ENCODE measurements at places on chromosomes 6 and 20.

DNA sequence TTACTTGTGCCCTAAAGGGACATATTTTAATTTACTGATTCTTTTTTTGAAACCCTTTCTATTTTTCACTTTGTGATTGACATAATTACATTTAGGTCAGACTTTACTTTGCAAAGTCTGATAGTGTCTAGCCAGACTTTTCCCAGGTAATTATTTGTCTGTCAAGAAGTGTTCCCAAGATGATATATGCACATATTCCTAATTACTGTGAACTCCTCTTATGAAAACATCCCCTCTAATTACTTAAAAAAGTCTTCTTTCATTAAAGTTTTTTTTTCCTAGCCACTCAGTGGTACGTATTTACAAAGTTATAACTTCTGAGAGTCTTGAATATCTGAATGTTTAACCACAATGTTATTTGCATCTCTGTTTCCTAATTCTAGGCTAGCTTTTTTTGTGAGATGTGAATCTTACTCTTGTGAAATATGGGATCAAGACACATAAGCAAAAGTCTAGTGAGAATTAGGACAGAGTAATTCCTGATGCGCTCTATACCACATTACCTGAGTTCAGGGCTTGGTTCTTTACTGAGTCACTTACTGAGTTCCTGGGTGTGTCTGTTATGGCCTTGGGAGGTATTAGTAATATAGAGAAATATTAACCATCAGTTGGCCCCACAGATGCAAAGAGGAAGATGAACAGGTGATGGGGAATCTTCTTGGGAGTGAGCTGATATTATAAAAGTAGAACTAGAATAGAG is 27.9 kb downstream of the FAM83B start:
- no peak for DNase-seq

GRCh38 chr6:106085984-106086813 is at the start of gene PRDM1:
Gene PRDM1, plus strand, starts transcription at chr6:106086336. Its CDS starts 218 bp downstream, at chr6:106086554.
- peak; percentile 98 for DNase-seq

- no peak for DNase-seq
These were observed 697 bp upstream of the CEP43 start for GRCh38 chr6:166998256-166999144.

DNA sequence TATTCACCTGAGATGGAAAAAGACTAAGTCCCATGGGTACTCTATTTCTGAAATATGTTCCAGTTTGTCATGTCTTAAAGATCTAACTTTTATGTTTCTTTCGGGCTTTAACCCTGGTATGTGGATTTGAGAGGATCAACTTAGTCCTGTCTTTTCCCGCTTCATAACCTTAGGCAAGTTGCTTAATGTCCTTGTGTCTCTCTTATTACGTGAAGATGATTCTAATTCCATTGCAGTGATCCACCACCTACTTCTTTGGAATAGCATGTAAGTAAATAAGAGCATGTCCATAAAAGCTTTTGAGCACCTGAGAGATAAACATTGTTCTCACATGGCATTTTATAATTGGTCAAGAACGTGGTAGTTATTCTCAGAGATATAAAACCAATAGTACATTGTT is 23.0 kb downstream of the SPTLC3 start:
- no peak for DNase-seq

- DNase-seq = no peak
These were observed 32.5 kb downstream of the NT5E start for GRCh38 chr6:85482206-85482904.

DNA sequence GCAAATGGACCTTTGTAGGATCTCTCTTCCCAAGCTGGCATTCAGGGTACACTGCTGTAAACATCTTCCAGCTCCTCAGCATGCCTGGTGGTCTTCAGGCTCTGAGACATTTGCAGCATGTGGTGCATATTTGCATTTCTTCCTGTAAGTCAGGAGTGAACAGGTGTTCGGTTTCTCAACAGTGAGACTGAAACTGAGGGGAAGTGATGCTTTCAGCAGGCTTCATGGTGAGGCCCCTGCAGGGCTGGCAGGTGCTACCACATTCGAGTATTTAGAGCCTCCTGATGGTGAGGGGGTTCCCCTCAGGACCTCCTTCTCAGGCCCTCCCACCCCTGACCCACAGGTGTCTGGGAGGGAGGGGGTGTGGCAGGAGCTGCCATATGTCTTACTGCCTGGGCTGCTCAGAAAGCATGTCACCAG is 15.1 kb downstream of the MYBL2 start:
- DNase-seq = peak; percentile 99

DNA sequence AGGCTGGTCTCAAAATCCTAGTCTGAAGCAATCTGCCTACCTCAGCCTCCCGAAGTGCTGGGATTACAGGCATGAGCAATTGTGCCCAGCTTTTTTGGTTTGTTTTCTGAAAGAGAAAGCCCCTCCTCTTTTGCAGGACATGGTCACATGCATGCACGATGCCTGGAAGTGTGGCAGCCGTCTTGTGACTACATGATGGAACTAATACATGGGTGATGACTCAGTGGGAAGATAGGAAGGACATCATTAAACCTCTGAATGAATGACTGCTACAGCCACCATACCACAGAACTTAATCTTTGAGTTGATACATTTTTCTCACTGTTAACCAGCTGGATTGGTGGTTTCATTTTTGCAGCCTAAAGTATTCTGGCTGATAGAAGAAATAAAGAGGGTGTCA is 13.4 kb upstream of the CTNNBL1 start:
- DNase-seq = no peak

GRCh38 chr20:5395932-5396727 is 79.4 kb upstream of the PROKR2 start:
- DNase-seq = no peak

- peak; percentile 2 for DNase-seq
These were observed 468.0 kb downstream of the UTRN start for GRCh38 chr6:144753023-144753705.

DNA sequence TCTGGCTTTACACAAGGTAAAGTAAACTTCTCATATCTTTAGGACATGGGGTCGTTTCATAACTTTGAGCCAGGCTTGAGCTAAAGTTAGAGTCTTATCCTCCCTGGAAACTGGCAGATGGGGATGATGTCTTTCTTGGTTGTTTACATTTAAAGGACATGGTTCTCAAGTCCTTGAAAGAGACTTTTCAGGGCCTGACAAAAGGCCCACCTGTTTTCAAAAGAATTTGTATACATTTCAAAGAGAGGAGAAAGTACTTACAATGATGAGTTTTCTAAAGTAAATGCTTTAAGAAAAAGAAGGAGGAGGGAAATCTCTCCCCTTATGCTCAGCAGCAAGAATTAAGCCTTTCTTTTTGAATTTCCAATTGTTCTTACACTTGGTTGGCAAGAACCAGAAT is 45.7 kb upstream of the TINAG start:
- DNase-seq = no peak

GRCh38 chr6:43053545-43054205 is at the start of gene CUL7:
Gene CUL7, minus strand, starts transcription at chr6:43053851. Its CDS starts 1,063 bp downstream, at chr6:43052788.
- peak; percentile 89 for DNase-seq

GRCh38 chr6:134821928-134822864 is 127.7 kb downstream of the ALDH8A1 start:
- DNase-seq = no peak

DNA sequence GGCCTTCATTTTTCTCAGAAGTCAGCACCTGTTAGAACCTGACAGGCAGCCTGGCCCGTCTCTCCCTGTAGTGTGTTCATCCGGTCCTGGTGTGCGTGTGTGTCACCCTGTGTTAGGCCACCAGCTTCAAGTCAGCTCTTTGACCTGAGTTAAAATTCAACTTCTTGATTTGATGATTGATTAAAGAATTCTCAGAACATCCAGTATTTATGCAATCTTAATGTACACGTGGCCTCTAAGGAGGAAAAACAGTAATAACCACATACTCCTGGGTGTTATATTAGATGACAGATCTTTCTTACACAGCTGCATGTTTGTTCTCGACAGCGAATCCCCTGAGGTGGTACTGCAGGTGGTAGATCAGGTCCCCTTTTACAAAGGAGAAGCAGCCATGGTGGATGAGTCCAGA is 19.1 kb upstream of the TMEM217 start:
- no peak for DNase-seq

- DNase-seq = no peak
These were observed 14.4 kb upstream of the NKX2-4 start for GRCh38 chr20:21411725-21412124.

- no peak for DNase-seq
These were observed 1.1 kb downstream of the TULP1 start for GRCh38 chr6:35511562-35511941.

DNA sequence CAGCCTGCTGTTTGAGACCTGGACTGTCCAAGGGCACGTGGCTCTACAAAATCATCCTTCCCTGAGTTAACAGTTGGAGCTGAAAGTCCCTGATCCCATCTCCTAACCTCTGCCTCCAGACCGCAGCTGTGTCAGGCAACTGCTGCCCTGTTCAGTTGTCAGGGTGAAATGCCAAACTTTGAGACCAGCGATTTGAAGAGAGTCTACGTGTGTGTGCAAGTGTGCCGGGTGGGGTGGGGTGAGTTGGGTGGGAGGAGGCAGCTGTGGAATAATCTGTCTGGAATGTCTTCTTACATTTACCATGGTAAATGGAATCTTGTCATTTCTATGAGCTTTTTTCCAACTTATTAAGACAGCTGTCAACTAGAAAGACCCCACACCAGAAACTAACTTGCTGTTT is 81.0 kb upstream of the FAM8A1 start:
- DNase-seq = no peak

GRCh38 chr6:97473979-97474378 is 191.0 kb upstream of the MMS22L start:
- DNase-seq = peak; percentile 2

GRCh38 chr20:49894073-49894470 is 21.3 kb downstream of the SPATA2 start:
- no peak for DNase-seq

- DNase-seq = no peak
These were observed 7.2 kb downstream of the SAMD3 start for GRCh38 chr6:130215526-130215925.

DNA sequence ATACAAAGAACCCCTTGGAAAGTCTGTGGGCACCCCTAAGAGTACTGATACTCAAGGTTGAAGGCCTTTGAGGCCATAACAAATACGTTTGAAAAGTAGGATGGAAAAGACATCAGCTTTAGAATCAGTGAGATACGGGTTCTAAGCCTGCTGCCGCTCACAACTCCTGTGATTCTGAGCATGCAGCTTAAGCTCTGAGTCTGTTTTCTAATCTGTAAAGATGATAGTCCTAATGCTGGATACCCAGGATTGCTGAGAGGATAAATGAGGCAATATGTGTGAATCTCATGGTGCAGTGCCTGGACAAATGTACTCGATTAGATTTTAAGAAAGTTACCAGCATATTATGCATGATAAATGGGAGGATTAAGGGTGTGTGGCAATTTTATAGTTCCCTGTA is 321.0 kb upstream of the HSF2 start:
- DNase-seq = no peak

GRCh38 chr20:51022803-51023616 is at the start of gene KCNG1:
Gene KCNG1, minus strand, starts transcription at chr20:51023107. Its CDS starts 12,769 bp downstream, at chr20:51010338.
- DNase-seq = no peak

GRCh38 chr6:91167846-91168245 is 581.0 kb upstream of the MAP3K7 start:
- DNase-seq = no peak

- DNase-seq = no peak
These were observed 47.2 kb downstream of the FOXA2 start for GRCh38 chr20:22536956-22537756.

DNA sequence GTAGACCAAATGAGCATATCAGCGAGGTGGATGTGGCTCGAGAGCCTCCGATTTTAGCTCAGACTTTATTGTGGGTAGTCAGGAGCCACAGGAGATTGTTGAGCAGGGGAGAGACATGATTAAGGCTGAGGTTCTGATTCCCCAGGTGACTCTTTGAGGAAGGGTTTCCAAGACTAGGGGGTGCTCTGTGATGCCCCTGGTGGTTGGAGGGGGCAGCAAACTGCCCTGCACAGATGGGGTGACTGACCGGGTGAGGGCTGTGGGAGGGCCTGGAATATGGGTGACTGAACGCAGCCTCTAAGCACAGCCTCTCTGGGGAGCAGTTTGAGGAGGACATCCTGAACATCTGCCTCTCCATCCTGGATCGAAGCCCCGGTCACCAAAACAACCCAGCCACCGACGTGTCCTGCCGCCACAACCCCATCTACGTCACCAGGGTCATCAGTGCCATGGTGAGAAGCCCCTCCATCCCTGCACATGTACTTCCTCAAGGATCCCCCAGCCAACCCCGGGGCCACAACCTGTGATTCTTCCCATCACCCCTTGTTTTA is 17.0 kb downstream of the TGM6 start:
- DNase-seq = no peak

- DNase-seq = no peak
These were observed 11.6 kb downstream of the TMEM200A start for GRCh38 chr6:130377371-130377770.

DNA sequence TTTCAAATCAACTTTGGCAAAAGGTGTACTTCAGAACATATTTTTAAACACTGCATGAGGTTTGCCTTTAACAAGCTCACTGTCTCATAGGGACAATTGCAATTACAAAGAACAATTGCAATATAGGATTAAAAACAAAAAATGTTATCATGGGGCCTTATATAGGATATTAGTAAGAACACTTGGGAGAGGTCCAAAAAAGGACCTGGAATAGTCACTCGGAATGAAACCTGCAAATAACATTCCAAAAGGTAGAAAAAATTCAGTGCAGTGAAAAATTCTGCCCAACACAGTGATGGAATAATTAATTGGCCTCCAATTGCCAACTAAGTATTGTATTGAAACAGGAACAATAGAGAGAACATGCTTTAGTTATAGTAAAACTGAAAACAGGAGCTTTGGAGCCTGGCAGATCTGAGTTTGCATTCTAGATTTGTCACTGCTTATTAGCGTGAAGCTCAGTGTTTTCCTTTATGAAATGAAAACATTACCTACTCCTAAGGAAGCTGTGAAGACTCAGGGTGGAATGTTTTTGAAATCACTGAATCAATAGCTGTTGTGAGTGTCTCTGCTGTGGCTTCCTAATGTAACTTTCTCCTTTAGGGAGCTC is 172.6 kb upstream of the BMP5 start:
- DNase-seq = no peak

DNA sequence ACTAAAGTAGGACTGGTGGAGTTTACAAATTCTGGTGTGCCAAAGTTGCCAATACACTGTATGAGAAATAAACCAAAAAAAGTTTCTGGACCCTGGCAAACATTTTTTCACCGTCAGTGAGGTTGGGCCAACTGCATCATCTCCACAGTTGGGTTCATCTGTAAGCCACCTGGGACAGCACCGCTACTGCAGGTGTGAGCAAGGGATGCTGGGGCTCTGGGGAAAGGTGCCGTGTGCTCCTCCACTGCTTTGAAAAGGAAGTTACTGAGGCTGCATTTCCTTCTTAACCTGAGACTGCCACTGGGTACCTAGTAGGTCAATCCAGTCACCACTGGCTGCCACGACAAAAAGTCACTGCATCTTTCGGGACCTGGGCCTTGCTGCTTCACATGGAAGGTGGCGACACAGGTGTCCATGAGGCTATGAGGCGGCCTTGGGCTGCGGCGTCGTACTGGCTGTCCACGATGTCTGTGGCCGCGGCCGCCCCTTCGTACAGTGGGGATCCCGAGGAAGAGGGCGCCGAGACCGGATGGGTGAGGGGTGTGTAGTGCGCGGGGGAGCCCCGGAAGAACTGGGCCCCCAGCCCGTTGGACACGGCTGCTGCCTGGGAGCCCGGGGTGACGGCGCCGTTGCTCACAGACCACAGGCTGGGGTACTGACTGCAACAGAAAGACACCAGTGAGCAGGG is 9.6 kb downstream of the TBXT start:
- peak; percentile 39 for DNase-seq

- DNase-seq = no peak
These were observed 474.1 kb downstream of the RNF144B start for GRCh38 chr6:18861204-18861603.

- no peak for DNase-seq
These were observed 41.7 kb downstream of the SLC9A8 start for GRCh38 chr20:49854190-49854875.

- DNase-seq = no peak
These were observed 4.5 kb upstream of the ALDH8A1 start for GRCh38 chr6:134954272-134955000.
